Omental fat pad (tissue), 4 donors: ENCODE measurements at places on chromosomes 5 and 9. TPM values are rescaled to one million over a fixed set of nuclear protein-coding genes. Genes with fewer than 3 reads are reported as not detected.

The FBP2 gene
- total RNA-seq, result not detected

DNA sequence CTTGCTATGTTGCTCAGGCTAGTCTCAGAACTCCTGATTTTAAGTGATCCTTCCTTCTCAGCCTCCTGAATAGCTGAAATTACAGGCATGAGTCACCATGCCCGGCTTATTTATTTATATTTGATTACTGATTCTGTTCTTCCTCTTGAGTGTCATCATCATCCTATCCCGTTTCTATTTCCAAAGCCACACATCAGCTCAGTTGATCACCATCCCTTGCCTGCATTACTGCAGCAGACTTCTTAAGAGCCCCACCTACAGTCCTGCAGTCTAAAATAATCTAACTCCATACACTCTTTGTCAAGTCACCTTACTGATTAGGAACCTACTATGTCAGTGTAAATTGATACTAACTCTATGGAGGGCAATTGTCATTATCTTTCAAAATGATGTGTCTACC lies 138.9 kb upstream of the RAI14 start:
- DNase-seq, result no peak

DNA sequence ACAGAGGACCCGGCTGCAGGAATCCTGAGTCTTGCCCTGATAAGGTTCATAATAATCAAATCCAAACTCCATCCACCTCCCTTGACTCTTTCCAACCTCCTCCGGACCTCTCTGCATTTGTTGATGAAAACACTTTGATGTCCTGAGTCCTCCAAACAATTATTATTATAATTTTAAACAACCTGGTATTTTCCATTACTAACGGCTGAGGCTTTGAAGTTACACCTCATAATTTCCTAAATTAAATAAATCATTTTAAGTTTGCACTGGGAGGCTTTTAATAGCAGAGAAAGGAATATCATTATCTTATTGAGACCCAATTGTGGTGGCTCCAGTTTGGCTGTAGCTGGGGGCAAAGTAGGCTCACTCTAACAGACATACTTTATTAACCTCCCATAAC lies 9.5 kb downstream of the MSX2 start:
- no peak for DNase-seq

- no peak for DNase-seq
Measured at GRCh38 chr9:82419696-82420486, 431.3 kb downstream of the SPATA31D1 start.

The ARL14EPL gene
- not detected for total RNA-seq

DNA sequence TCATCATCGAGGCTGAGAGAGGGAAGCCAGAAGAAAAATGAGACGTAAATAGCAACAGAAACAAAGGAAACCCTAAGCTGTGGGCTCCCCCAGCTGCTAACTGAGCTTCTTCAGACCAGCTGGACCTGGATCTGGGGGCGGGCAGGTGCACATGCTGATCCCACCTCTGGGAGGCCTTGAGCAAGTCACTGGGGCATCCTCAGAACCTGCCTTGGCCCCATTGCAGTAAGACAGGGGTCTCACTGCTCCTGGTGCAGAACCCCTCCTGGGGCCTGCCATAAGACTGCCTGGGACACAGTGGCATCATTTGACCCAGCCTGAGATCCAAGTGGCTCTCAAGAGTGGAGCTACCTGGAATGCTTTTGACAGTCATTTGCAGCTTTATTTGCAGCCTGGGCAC lies 77.4 kb downstream of the PHF2 start:
- no peak for DNase-seq

DNA sequence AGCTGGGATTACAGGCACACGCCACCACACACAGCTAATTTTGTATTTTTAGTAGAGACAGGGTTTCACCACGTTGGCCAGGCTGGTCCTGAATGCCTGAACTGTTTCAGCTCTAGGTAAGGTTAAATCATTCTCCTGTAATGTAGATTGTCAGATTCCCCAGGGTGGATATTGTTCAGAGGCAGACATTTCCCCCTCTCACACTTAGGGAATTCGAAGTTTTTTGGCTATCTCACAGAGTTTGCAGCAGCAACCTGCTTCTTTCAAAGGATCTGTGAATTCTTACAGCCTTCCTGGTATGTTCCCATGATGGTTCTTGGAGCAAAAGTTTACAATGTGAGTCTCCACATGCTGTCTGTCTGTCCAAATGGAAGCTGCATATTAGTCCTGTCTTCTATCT lies 15.6 kb upstream of the DIRAS2 start:
- DNase-seq, result no peak
